ENCODE measurements at places on chromosomes 2 and 18. TPM values are rescaled to one million over a fixed set of nuclear protein-coding genes. Genes with fewer than 3 reads are reported as not detected.

NYAP2 gene
- total RNA-seq, result not detected

OR6B3 gene
- total RNA-seq, result not detected

DAW1 gene
- 4.1 TPM for total RNA-seq

ALKAL2 gene
- not detected for total RNA-seq

PCARE gene
- total RNA-seq, result not detected

ERFE gene
- total RNA-seq, result 0.92 TPM

RAB6C gene
- total RNA-seq, result under 0.01 TPM

MYO7B gene
- total RNA-seq, result 0.06 TPM

IAH1 gene
- total RNA-seq, result 74.2 TPM

ANKRD62 gene
- total RNA-seq, result not detected

IL1R2 gene
- total RNA-seq, result 0.66 TPM

LOXHD1 gene
- not detected for total RNA-seq

SIX3 gene
- not detected for total RNA-seq

UGT1A3 gene
- total RNA-seq, result not detected

EPB41L5 gene
- 3.4 TPM for total RNA-seq

GPR35 gene
- 0.19 TPM for total RNA-seq

POTEI gene
- not detected for total RNA-seq

LRRTM1 gene
- not detected for total RNA-seq

GLI2 gene
- total RNA-seq, result 2.9 TPM

NEMP2 gene
- total RNA-seq, result 4.5 TPM
